Tibial artery (tissue), 4 donors: ENCODE measurements at places on chromosomes 11 and 22.

GRCh38 chr11:35274909-35275785 is 136.2 kb downstream of the CD44 start:
- peak; percentile 64 for DNase-seq

DNA sequence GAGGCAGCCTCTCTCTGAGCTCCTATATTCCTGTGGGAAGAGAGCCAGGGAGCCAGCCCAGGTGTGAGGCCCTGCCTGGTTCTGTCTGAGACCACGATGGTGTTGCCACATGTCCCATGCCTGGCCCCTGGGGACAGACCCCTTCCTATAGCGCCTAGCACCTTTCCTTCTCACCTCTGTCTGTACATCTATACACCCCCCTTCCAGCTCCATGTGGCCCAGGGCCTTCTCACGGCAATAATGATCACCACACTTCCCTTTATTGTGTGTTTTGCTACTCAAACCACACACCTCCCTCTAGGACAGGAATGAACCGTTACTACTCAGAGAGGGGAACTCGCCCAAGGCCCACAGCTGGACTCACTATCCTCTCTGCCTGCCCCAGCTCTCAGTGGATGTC is 12.8 kb downstream of the CD82 start:
- no peak for DNase-seq

- DNase-seq: no peak
These were observed 37.0 kb downstream of the PC start for GRCh38 chr11:66920978-66921784.

DNA sequence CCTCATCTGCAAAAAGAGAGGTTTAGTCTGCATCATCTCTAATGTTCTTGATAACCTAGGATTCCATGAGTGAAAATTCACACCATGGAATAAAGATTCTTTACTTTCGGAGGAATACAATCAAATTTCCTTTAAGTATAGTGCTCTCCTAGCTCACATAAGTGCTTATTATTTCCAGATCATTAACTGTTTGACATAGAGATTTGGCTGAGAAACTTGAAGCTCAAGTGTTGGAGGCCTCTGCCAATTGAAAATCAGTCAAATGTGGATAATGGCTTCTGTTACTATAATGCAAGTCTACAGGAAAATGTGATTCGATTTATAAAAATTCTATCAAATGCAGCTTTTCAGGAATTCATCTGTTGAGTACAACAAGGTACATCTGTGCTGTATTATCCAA is 144.6 kb downstream of the KIF18A start:
- no peak for DNase-seq

GRCh38 chr22:41844036-41844435 is 11.1 kb downstream of the SREBF2 start:
- DNase-seq: no peak
